ENCODE measurements at places on chromosomes 1 and 21.

DNA sequence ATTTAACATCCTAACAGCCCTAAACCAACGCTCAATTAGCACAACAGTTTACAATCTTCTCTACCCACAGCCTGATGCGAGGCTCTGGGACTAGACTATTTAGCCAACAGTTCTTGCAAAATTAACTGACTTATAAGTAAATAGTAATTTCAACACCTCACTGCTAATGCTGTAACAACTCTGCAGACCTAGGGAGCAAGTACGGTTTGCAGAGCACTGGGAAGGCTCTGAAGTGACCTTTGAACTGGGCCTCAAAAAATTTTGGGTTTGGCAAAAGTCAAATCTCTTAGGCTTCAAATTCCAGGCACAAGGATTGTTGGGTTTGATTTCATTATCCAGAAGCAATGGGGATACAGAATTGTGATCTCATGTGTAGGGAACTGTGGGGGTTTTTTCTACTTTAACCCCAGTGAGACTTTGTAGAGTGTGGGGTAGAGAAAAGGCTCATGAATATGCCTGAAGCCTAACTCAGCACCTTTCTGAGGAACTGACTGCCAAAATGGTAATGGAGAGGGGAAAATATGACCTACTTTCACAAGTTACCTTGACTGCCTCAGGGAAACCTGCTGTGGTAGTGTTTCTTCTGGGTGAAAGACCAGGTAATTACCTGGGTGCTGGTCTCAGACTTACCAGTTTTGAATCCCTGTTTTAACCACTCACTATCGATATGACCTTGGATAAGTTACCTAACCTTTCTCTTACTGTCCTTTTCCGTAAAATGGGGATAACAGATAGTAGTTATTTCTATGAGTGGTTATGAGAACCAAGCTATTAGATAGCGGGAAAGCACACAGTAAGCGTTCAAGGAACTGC is 889 bp upstream of the TXLNA start:
- DNase-seq = peak; percentile 62

DNA sequence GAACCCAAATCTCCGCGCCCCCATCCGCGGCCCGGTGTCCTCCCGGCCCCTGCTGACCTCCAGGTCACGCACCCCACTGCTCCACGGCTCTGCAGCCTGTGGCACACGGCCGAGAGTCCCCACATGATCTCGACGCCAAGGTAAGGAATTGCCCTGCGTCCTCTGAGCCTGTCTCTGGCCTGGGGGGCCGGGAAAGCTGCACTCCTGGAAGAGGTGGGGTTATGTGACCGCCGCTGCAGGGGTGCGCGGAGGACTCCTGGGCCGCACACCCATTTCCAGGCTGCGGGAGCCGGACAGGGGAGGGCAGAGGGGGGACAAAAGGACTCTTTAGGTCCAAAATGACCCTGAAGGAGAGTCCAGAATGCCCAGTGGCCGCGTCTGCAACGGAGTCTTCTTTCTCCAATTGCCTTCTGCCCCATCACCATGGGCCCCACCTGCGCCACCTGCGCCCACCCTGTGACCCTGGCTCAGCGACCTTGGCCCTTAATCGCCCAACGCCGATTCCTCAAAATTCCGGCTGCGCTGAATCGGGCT is 997 bp upstream of the SIM2 start:
- DNase-seq = no peak

GRCh38 chr1:82934074-82934473 is 1064.9 kb downstream of the TTLL7 start:
- no peak for DNase-seq

DNA sequence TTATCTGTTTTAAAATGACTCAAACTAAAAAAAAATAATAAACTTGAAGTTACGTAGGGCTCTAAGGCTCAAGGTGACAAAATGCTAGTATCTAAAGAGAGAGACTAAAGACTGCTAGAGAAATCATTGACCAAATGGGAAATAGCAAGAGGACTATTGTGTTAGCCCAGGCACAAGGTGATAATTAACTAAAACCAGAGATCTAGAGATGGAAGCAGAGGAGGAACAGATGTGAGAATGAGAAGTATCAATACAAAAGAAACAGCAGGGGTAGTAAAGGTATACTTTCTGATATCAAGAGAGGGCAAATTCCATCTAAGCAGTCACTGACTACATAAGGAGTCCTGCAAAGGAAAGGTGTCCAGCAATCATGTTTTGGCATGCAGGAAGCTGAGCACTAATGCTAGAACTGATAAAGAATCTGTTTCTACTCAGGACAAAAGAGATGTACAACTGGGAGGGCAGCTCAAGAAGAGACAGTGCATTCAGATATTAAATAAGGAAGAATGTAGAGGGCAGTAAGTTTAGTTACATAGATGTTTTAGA is 100.2 kb upstream of the GNG4 start:
- no peak for DNase-seq

DNA sequence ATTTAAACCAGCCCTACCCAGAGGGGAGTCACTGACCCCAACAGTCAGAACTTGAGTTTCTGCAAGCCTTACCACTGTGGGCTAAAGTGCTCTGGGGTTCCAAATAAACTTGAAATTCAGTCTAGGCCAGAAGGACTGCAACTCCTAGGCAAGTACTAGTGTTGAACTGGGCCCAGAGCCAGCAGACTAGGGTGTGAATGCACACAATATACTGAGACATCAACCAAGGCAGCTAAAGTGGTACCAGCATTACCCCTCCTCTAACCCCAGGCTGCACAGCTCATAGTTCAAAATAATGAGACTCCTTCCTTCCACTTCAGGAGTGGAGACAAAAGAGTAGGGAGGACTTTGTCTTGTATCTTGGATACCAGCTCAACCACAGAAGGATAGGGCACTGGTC is 18.9 kb upstream of the IL20 start:
- DNase-seq = no peak

DNA sequence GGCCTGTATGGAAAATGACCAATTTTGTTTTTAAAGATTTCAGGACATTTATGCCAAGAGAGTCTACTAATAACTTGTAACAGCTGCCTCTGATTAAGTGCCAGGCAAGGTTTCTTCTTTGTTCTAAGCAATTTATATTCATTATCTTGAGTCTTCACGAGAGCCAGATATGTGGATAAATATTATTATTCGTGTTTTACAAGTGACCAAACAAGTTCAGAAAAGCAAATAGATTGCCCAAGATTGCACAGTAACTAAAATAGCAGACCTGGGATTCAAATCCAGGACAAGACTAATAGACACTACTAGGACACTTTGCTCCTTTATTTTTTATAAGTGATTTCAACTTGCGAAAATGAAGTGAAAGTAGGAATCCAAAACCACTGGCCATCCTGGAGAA is 30.1 kb upstream of the DPT start:
- DNase-seq = no peak

GRCh38 chr1:117098287-117098890 is 23.2 kb downstream of the TRIM45 start:
- DNase-seq = no peak

GRCh38 chr1:205456383-205456867 is 580 bp upstream of the BLACAT1 start:
- DNase-seq = no peak

- no peak for DNase-seq
Measured at GRCh38 chr1:196515904-196516303, 92.3 kb downstream of the KCNT2 start.

- no peak for DNase-seq
Measured at GRCh38 chr1:199264911-199265310, 626.1 kb downstream of the PTPRC start.
